Ascending aorta (tissue), 2 donors: ENCODE measurements at places on chromosomes 7 and 10. TPM values are rescaled to one million over a fixed set of nuclear protein-coding genes. Genes with fewer than 3 reads are reported as not detected.
A peak's percentile ranks its signal among the peaks of the same experiment; 100 is the strongest.

DNA sequence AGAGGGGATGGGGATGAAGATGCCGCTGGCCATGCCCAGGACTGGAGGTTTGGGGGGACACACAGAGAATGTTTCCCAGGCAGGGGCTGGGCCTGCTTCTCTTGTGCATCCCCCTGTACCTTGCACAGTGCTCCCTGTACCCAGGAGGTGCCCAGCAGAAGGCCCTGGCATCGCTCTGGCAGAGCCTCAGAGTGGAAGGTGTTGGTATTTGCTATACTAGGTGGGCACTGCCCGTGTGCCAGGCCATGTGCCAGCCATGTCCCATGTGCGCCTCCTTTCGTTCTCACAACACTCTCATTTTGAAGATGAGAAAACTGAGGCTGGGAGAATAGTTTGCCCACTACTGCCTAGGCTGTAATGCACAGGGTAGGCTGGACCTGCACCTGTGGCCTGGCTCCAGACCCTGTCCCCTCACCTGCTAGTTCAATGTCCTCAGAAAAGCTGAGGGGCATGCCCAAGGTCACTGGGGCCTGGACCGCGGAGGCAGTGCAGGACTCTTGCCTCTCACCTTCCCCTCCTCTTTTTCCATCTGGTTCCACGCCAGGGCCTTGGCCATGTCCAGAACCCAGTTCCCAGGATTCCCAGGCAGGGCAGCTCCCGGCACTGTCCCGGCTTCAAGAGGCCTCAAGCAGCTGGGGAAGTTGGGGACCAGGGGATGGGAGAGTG is 64.7 kb downstream of the GOLGA7B start:
- no peak for DNase-seq

DNA sequence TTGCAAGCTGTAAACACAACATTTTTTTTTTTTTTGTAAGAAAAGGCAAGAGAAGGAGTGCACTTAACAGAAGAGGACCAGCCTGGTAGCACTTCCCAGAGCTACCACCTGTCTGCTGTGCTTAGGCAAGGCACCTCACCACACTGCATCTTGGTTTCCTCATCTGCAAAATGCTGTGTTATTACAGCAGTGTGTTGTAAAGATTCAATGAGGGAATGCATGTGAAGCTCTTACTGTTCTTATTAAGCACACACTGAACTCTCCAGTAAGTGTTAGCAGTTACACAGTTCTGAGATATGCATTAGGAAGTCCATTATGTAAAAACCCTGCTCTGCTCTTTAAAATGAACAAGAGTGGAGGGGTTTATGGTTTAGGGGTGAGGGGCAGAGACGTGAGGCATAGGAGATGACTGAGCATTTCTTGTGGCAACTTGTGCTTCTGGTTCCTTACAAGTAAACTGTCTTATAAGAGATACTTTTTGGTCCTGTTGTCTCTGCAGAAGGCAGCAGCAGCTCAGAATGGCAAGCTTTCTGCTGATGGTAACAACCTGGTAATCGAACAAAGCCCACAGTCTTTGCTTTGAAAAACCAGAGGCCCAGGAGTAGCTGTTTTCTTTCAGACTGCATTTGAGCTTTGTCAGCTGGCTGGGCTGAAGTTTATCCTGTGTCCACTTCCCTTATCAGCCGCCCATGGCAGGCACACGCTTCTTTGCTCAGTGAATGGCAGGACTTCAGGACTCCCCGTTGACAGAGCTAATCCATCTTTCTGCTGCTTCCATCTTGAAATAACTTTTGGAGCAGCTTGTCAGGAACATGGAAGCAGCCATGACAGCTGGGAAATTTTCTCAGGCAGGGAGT is 98.8 kb upstream of the BMPER start:
- no peak for DNase-seq

- DNase-seq = peak; percentile 34
Observed at GRCh38 chr7:1706381-1706720, 36.3 kb downstream of the ELFN1 start.

The FAM13C gene
- 10.7 TPM for total RNA-seq

DNA sequence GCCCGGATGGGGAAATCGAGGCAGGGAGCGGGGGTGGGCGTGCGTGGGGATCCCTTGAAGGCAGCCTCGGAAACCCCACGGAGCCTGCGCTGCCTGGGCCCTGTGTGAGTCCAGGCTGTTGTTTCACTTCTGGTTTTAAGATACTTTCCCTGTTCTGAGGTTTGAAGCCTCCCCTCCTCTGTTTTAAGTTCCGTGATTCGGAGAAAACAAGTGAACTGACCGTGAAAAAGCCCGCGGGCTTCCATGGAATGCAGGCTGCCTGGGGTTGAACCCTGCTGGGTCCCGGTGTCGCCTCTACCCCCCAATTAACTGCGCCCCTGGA is 401 bp downstream of the LRRC27 start:
- DNase-seq = no peak

The CCDC126 gene
- 140 TPM for total RNA-seq

DNA sequence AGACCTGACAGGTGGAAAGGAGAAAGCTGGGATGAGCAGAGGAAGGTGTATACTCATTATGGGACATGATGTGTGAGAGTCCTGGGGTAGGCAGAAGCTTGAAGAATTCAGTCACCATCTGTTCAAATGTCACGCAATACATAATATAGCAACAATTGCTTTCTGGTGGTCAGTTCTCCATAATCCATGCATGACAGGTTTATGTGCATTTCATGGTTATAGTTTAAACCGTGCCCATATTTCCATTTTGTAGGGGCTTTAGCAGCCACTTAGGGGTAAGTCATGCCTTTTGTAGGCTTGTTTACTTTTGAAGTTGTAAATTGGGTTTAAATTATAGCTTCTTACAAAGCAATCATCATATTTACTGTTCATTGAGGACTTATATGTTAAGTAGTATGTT is 158.8 kb downstream of the NXPH1 start:
- no peak for DNase-seq

DNA sequence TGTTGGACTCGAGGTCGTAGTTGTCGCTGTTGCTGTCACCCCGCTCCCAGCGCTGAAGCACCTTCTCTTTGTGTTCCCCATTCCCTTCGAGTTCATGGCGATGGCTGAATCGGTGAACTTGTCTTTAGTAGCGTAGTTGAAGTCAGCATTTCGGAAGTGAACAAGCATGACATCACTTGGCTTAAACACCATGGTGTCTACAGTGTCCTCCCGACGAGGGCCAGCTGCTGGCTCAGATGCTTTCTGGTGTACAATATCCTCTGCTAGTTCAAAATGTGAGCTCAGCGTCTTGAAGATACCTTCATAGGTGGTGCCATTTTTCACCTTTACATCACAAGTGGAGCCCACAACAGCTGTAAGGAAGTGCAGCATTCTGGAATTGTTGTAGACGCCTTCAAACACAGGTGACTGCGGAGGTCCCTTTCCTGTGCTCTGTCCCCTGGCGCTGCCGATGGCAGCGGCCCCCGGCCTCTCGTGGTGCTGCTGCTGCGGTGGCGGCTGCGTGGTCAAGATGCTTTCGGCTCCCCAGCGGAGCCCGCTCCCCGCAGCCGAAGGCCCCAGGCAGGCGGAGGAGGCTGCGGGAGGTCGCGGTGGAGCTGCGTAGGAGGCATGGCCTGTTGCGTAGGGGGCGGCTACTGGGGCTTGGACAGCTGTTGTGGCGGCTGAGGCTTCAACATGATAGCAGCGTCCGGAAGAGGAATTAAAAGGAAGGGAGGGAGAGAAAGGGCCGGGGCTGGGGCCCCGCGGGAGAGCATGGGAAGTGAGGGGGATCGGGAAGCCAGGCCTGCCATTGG is 59.3 kb downstream of the ANKMY2 start:
- DNase-seq = no peak

GRCh38 chr7:44971902-44972441 is 6.8 kb downstream of the MYO1G start:
- DNase-seq = no peak

GRCh38 chr10:43863859-43864591 is 215.3 kb upstream of the ZNF32 start:
- DNase-seq = peak; percentile 85

The CUZD1 gene
- not detected for total RNA-seq

- DNase-seq = no peak
Observed at GRCh38 chr7:139340808-139341057, 404 bp upstream of the FMC1 start.

The PLEKHS1 gene
- not detected for total RNA-seq

- DNase-seq = no peak
Observed at GRCh38 chr10:22646388-22646853, 68.0 kb downstream of the PIP4K2A start.

DNA sequence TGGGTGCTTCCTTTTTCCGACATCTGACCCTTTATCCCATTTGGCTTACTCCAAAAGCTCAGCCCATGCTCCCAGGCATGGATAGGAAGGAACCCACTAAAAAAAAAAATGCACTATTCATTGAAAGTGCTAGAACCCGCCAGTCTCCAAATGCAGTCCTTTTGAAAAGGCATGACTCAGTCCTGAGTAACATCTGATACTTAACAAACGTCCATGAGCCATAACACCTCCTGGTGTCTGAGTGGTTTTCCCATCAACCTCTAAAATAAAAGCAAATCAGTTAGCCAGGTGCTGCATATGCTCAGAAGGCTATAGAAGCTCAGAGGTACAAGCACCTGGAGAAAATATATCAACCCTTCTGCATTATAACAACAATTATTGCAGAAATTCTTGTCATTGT is 45.0 kb upstream of the CACUL1 start:
- no peak for DNase-seq

DNA sequence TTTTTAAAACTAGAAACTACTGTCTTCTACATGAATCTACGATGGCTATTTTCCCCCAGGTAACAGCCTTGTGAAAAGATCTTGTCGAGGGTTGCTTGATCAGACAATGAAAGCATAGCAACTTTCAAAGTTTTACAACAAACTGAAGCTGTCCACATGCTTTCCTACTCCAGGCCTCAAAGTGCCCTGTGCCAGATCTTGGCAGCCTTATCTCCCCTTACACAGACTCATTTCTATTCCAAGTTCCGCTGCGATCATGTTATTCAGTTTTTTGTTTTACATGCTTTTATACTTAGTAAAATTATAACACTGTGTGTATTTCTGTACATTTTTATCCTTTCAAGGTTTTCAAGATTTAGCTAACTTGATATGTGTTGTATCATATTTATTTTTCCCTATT is 661.7 kb upstream of the SORCS1 start:
- no peak for DNase-seq

The VENTX gene
- 1.5 TPM for total RNA-seq

DNA sequence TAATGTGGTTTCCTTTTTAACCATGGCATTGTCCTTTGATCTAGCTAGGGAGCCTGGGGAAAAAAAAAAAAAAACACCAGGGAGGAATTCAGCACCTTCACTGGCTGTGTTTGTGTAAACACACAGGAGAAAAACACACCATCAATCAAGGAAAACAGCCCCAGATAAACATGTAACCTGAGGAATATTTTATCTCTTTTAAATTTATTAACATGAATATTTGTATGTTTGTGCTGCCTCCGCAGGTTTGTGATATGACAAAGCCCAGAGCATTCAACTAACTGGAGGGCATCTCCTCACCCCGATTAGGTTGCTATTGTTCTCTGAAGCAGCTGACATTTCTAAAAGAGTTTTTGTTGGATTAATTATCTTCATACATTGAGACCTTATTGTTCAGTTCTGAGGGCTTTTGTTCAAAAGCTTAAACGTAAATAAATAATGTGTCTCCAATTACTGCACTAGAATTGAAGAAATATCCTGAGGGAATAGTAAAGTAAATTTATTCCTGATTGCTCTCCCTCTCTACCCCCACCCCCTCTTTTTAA is 89.4 kb upstream of the SEMA3E start:
- DNase-seq = no peak

DNA sequence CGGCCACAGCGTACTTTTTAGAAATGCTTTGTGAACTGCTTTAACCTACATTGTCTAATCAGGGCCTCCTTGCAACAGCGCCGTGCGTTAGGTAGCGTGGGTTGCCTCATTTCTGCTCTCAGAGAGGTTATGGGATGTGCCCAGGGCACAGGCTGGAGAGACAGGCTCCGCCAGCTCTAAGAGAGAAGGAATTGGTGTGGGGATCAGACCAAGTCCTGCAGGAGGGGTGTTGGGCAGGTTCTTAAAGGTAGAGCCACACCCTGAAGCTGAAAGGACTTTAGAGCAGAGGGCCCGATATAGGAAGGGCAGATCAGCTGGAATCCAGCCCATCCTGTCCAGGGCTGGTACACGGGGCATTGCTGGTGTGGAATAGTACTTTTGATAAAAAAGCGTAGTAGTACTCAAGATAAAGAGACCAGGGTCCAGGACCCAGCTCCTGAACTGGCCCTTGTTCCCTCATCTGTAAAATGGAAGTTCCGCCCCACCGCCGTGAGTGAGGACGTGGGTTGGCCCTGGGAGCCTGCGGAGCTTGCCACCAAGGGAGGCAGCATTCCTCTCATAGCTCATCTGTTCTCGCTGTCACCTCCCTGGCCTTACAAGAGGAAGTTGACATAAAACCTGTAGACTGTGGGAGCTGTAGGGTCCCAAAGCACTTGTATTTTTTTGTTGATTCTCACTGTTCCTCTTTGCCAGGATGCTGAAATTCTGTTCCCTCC is 37.2 kb downstream of the TMEM120A start:
- DNase-seq = no peak

The LOXL4 gene
- 3.7 TPM for total RNA-seq

GRCh38 chr10:17443707-17444387 is 10.5 kb downstream of the ST8SIA6 start:
- DNase-seq = no peak

- no peak for DNase-seq
Observed at GRCh38 chr7:27144781-27145164, 1.3 kb upstream of the HOXA5 start.

DNA sequence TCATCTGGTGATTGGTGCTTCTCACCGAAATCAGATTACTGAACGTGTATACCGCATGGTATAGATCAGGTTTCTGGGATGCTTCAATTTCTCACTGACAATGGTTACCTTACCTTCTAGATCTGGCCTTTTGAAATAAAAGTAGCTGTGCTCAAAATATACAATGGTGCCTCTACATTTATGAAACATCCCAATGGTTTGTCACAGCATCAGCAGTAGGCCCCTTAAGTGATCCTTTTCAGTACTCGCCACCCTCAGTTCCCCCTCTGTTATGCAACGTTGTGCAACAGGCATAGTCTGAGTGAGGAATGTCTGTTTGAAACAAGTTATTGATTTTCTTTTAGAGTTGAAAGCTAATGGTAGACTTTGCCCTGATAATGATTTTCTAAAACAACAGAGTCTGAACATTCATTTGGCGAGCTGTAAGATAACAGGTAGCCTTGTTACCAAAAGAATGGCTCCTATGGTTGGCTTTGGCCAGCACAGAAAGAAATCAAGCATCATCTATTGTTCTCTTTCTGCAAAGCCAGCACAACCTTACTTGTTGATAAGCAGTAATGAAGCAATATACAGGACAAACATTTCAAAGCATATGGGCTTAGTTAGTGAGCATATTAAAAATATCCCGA is 693.9 kb downstream of the PARD3 start:
- DNase-seq = no peak

The C10orf143 gene
- total RNA-seq = 0.11 TPM

The AGR2 gene
- not detected for total RNA-seq

The CPA1 gene
- not detected for total RNA-seq

- no peak for DNase-seq
Observed at GRCh38 chr7:44448922-44449583, 41.4 kb downstream of the NUDCD3 start.

- DNase-seq = peak; percentile 87
Observed at GRCh38 chr7:139680676-139681462, 96.9 kb downstream of the HIPK2 start.
